ENCODE measurements at places on chromosomes 6 and 20. TPM values are rescaled to one million over a fixed set of nuclear protein-coding genes. Genes with fewer than 3 reads are reported as not detected.

DNA sequence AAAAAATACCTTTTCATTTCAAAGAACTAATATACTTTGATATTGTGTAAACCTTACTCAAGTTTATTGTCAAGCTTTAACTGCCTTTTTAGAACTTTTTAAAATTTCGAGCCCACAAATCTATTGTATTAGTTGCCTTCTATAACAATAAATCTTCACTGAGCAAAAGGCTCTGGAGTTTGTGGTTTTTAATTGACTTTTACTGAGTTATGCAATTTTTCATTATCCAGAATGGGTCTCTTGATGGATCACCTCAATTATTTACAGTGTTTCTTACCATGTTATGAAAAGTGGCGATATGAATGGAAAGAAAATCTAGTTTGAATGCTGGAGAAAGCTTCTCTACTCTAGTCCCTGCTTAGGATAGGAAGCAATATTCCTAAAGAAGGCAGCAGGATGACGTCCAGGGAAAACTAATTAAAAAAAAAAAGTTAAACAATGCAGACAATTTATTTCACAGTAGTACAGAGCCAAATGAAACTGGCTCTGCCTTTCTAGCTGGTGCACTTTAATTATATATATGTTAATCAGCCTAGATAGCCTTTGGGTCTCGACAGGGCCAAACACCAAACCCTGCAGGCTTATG lies 5.0 kb downstream of the ID4 start:
- no peak overlapping the region for H3K27ac ChIP-seq
- no peaks in the 10 kb centered on the region for H3K36me3 ChIP-seq
- H3K4me3 ChIP-seq, result no peak overlapping the region
- no peaks in the 10 kb centered on the region for H3K27me3 ChIP-seq
- DNase-seq, result no peak

Gene SYTL3
- total RNA-seq, result 11.0 TPM

Gene ZC2HC1B
- 16.9 TPM for total RNA-seq

GRCh38 chr6:33280539-33280938 lies 3.6 kb downstream of the B3GALT4 start:
- no peaks in the 10 kb centered on the region for H3K36me3 ChIP-seq
- no peak for DNase-seq
- H3K4me1 ChIP-seq, result peaks cover 13% of the 10 kb centered on the region

Gene MMP24OS
- total RNA-seq, result 16.4 TPM

DNA sequence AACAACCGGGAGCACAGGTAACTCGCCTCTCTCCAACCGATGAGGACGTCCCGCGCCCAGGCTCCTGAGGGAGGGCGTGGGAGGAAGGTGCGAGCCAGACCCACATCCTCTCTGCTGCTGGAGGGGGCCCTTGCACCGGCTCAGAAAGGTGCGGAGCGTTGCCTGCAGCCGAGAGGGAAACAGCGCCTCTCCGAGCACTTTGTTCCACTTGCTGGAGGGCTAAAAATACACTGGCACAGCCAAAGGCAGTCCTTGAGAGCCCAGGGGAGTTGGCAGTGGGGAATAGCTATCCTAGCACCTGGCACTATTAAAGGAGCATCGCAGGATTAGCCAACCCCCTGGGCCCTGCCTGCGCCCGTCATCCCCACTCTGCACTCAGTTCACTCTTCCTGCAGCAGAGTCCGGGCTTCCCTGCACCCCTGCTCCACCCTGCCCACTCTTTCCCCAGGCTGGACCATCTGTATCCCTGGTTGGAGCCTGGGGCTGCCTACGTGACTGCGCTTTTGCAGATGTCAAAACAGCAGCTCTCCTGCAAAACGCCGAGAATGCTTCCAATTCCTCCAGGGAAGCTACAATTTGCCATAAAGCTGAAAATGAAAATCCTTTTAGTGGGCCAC lies 108.9 kb downstream of the SNX5 start:
- H3K27ac ChIP-seq, result no peak overlapping the region
- DNase-seq, result no peak
- no peaks in the 10 kb centered on the region for H3K36me3 ChIP-seq

GRCh38 chr6:136983687-136984086 lies 61.1 kb downstream of the IL20RA start:
- H3K27ac ChIP-seq, result no peak overlapping the region
- DNase-seq, result no peak
- no peaks in the 10 kb centered on the region for H3K36me3 ChIP-seq
